Progenitor cell of endocrine pancreas (in vitro differentiated cells): ENCODE measurements at places on chromosomes 5 and 9. TPM values are rescaled to one million over a fixed set of nuclear protein-coding genes. Genes with fewer than 3 reads are reported as not detected.

The SLC4A9 gene
- 0.31 and 0.58 TPM in 2 replicates for total RNA-seq

The ANKRD31 gene
- 0.55 and 0.80 TPM in 2 replicates for total RNA-seq

- no peaks in the 10 kb centered on the region for H3K27me3 ChIP-seq
- peak overlapping the region; percentile 60 for H3K27ac ChIP-seq
- H3K4me3 ChIP-seq, result no peak overlapping the region
- H3K36me3 ChIP-seq, result peaks cover 13% of the 10 kb centered on the region
These were observed 87.1 kb downstream of the SEMA4D start for GRCh38 chr9:89410641-89411350.

DNA sequence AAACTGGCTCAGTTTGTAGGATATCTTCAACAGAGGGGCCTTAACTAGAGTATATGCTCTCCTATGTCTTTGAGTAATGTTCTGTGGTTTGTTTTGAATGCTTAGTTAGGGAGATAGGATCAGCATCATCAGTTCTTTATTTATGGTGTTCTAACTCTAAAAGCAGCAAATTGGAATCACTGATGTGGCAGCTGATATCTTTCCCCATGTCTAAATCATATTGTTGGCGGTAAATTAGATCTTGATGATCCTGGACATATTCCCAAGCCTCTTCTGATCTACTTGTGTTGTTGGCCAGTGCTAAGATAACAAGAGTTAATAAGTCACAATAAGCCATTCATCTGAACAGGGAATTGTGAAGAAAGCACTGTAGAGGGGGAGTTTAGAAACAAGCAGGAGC lies 332.4 kb upstream of the DAB2 start:
- H3K4me3 ChIP-seq, result no peak overlapping the region
- H3K4me1 ChIP-seq, result peaks cover 3% of the 10 kb centered on the region
- DNase-seq, result no peak
- H3K36me3 ChIP-seq, result no peaks in the 10 kb centered on the region
- H3K27ac ChIP-seq, result no peak overlapping the region

- no peak for DNase-seq
- no peak overlapping the region for H3K27ac ChIP-seq
- no peaks in the 10 kb centered on the region for H3K36me3 ChIP-seq
- no peak overlapping the region for H3K4me3 ChIP-seq
- no peaks in the 10 kb centered on the region for H3K27me3 ChIP-seq
These were observed 145.5 kb upstream of the PCA3 start for GRCh38 chr9:76618762-76619161.

GRCh38 chr5:162067655-162068411 lies at the start of gene GABRG2:
Gene GABRG2 (plus strand): TSS chr5:162067773. CDS start chr5:162068000, 227 bp downstream.
- H3K27me3 ChIP-seq, result peaks cover 26% of the 10 kb centered on the region
- H3K36me3 ChIP-seq, result no peaks in the 10 kb centered on the region
- no peaks in the 10 kb centered on the region for H3K4me1 ChIP-seq
- no peak for DNase-seq
- H3K27ac ChIP-seq, result peak within 1 kb of the TSS; percentile 62

The SLC36A2 gene
- not detected in 2 replicates for total RNA-seq

- H3K4me3 ChIP-seq, result no peak overlapping the region
- no peaks in the 10 kb centered on the region for H3K27me3 ChIP-seq
- no peak overlapping the region for H3K27ac ChIP-seq
- no peak for DNase-seq
- H3K36me3 ChIP-seq, result no peaks in the 10 kb centered on the region
- no peaks in the 10 kb centered on the region for H3K4me1 ChIP-seq
These were observed 94.0 kb downstream of the COL23A1 start for GRCh38 chr5:178496214-178496613.

GRCh38 chr5:175516933-175517823 lies 38.8 kb downstream of the SFXN1 start:
- DNase-seq, result no peak
- H3K27me3 ChIP-seq, result no peaks in the 10 kb centered on the region
- H3K4me1 ChIP-seq, result no peaks in the 10 kb centered on the region
- no peak overlapping the region for H3K27ac ChIP-seq
- H3K36me3 ChIP-seq, result peaks cover 49% of the 10 kb centered on the region

DNA sequence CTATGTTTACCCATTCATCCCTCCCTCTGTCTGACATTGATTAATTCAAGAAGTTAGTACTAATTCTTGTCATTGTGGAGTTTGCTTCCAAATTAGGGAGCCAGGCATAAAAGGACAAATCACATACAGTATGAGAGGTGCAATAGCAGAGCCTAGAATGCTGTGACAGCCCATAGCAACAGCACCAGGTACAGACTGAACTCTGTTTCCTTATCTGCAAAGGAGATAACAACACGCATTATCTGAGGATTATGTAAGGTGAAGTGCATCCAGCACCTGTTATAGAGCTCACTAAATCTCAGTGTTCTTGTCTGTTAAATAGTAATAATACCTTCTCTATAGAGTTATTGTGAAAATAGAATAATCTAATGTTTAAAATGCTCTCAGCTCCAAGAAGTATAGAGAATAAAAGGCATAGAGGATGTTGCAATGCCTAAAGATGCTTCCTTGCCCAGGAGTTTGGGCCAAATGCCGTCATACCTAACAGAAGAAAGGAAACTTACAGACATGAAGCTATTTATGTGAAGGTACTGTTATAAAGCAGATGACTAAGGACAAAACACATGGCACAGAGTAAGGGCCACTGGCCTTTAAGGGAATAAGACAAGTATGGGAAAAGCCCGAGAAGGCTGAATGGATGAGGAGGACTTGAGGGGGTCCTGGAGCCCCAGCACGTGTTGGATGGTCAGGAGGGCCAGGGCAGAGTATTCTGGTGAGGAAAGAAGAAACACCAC lies 214.5 kb downstream of the ATP10B start:
- H3K27me3 ChIP-seq, result no peaks in the 10 kb centered on the region
- no peak for DNase-seq
- peak overlapping the region; percentile 43 for H3K27ac ChIP-seq
- no peak overlapping the region for H3K4me3 ChIP-seq
- H3K36me3 ChIP-seq, result no peaks in the 10 kb centered on the region

The SLC45A2 gene
- 2.4 and 4.2 TPM in 2 replicates for total RNA-seq

The ZNF300 gene
- total RNA-seq, result 17.2 and 18.6 TPM in 2 replicates

DNA sequence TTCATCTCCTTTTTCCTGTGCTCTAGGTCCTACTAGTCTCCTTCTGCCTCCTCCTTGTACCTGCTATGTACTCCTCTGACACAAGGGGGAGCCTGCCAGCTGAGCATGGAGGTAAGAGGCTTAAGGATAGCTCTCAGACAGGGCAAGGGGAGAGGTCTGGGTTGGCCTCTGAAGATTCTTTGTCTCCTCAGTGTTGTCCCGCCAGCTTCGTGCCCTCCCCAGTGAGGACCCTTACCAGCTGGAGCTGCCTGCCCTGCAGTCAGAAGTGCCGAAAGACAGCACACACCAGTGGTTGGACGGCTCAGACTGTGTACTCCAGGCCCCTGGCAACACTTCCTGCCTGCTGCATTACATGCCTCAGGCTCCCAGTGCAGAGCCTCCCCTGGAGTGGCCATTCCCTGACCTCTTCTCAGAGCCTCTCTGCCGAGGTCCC lies 3.8 kb downstream of the CREB3 start:
- H3K27ac ChIP-seq, result no peak overlapping the region
- H3K4me3 ChIP-seq, result no peak overlapping the region
- H3K36me3 ChIP-seq, result peaks cover 20% of the 10 kb centered on the region
- H3K27me3 ChIP-seq, result no peaks in the 10 kb centered on the region
- H3K4me1 ChIP-seq, result peaks cover 13% of the 10 kb centered on the region
- peak; percentile 51 for DNase-seq

GRCh38 chr9:87198716-87199115 lies 251.4 kb upstream of the GAS1 start:
- DNase-seq, result no peak
- no peak overlapping the region for H3K4me3 ChIP-seq
- no peaks in the 10 kb centered on the region for H3K4me1 ChIP-seq
- H3K27ac ChIP-seq, result no peak overlapping the region

The GABRB2 gene
- total RNA-seq, result 3.5 and 3.8 TPM in 2 replicates

- no peaks in the 10 kb centered on the region for H3K4me1 ChIP-seq
- H3K36me3 ChIP-seq, result no peaks in the 10 kb centered on the region
- H3K27me3 ChIP-seq, result peaks cover 41% of the 10 kb centered on the region
- H3K4me3 ChIP-seq, result no peak overlapping the region
- peak; percentile 78 for DNase-seq
- no peak overlapping the region for H3K27ac ChIP-seq
These were observed 38.3 kb upstream of the CKMT2 start for GRCh38 chr5:81194633-81195334.

The ACTBL2 gene
- not detected in 2 replicates for total RNA-seq

The PCDHA2 gene
- 5.6 and 5.9 TPM in 2 replicates for total RNA-seq

The PCDHGA5 gene
- 0.69 and 0.71 TPM in 2 replicates for total RNA-seq

- H3K4me3 ChIP-seq, result no peak overlapping the region
- H3K27ac ChIP-seq, result no peak overlapping the region
- no peaks in the 10 kb centered on the region for H3K27me3 ChIP-seq
These were observed 111.1 kb downstream of the ARHGAP26 start for GRCh38 chr5:142881076-142881783.

DNA sequence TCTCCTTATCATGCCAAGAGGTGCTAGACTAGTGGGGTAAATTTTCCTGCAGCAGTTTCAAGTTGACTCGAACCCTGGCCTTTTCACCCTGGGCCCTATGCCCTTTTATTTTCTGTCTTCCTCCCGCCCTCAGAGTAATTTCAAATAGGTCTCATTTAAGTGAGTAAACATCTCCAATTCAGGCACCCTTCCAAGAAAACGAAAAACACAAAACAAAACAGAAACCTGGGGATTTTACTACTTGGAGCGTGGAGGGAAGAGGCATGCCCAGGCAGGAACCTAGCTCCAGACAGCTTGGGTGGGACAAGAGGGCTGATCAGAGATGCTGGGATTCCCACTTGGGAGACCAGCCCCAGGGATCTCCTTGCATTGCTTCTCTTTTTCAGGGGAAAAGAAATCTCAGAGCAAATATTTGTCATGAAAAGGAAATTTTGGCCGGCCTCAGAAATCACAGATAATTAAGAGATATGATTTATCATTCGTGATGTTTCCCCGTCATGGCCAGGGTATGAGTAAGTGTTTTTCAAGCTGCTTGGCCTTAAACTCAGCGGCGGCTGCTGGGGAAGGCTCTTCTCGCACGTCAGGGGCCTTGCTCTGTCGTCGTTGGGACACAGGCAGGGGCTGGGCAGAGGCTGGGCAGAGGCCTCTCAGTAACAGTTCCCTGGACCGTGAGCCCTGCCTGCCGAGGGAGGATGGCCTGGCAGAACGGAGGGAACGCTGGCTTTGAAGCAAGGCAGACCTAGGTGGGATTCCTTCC lies 248.6 kb upstream of the KLF4 start:
- no peak overlapping the region for H3K27ac ChIP-seq
- peaks cover 12% of the 10 kb centered on the region for H3K4me1 ChIP-seq
- no peak for DNase-seq
- H3K4me3 ChIP-seq, result no peak overlapping the region
- no peaks in the 10 kb centered on the region for H3K36me3 ChIP-seq
- H3K27me3 ChIP-seq, result peaks cover 91% of the 10 kb centered on the region

GRCh38 chr5:68592351-68592750 lies 376.8 kb downstream of the PIK3R1 start:
- no peak for DNase-seq
- H3K36me3 ChIP-seq, result no peaks in the 10 kb centered on the region
- no peak overlapping the region for H3K4me3 ChIP-seq
- no peak overlapping the region for H3K27ac ChIP-seq

The FBP2 gene
- total RNA-seq, result not detected in 2 replicates

The MELK gene
- 24.0 and 27.9 TPM in 2 replicates for total RNA-seq

- H3K4me3 ChIP-seq, result no peak overlapping the region
- no peak overlapping the region for H3K27ac ChIP-seq
- peaks cover 3% of the 10 kb centered on the region for H3K4me1 ChIP-seq
- H3K27me3 ChIP-seq, result no peaks in the 10 kb centered on the region
These were observed 17.3 kb downstream of the VCAN start for GRCh38 chr5:83488821-83489220.

The DDX4 gene
- not detected in 2 replicates for total RNA-seq

The CD72 gene
- 3.1 and 4.2 TPM in 2 replicates for total RNA-seq

GRCh38 chr9:38000735-38001134 lies 68.3 kb downstream of the SHB start:
- no peaks in the 10 kb centered on the region for H3K36me3 ChIP-seq
- no peak overlapping the region for H3K4me3 ChIP-seq
- H3K27ac ChIP-seq, result no peak overlapping the region
- no peaks in the 10 kb centered on the region for H3K27me3 ChIP-seq
- DNase-seq, result no peak

DNA sequence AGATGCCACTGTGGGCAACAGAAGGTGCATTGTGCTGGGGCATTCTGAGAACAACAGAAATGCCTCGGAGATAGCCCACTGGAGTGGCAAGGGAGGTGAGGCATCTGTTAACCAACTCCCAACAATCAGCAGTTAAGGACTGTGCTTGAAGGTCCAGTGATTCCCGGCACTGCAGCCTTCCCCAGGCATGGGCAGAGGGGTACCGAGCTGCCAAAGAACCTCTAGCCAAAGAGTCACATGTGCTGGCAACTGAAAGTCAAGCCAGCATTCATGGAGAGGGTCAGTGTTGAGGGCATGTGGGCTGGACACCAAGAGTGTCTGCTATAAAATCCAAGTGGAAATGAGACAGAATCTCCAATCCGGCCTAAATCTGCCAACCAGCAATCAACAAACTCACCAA lies 149.6 kb downstream of the ASTN2 start:
- DNase-seq, result no peak
- peaks cover 6% of the 10 kb centered on the region for H3K4me1 ChIP-seq
- H3K4me3 ChIP-seq, result no peak overlapping the region
- no peaks in the 10 kb centered on the region for H3K27me3 ChIP-seq

The CARD6 gene
- 0.74 and 1.1 TPM in 2 replicates for total RNA-seq

The PCDHGA9 gene
- total RNA-seq, result 1.5 and 1.8 TPM in 2 replicates

The SAXO1 gene
- total RNA-seq, result 0.22 TPM in 1 of 2 replicates, not detected in the other

DNA sequence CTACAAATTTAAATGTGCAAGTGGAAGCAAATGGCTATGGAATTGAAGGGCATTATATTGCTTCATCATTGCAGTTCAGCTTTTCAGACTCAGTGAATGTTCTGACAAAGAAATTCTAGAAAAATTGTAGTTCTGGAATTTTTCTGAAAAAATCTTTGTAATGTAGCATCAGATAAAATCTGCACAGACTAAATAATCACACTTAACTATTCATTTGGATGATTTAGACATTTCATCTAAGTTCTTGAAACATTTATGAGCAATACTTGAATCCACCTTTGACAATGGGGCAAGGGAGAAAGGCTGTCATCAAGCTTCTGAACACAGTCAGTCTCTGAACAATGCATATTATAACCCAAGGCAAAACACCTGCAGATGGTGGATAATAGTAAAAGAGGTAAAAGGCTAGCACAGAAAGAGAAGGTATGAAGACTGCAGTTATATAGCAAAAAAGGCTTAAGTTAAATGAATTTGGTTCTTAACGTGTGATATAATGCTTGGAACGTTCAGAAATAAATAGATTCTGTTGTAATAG lies 1352.0 kb upstream of the NUDT12 start:
- no peak for DNase-seq
- no peak overlapping the region for H3K27ac ChIP-seq
- H3K36me3 ChIP-seq, result no peaks in the 10 kb centered on the region
- H3K4me3 ChIP-seq, result no peak overlapping the region
- H3K4me1 ChIP-seq, result peaks cover 23% of the 10 kb centered on the region
